Activated T-helper 1 cell treated with Interleukin-2 at 50 U/mL for 16 hours (primary cell): ENCODE measurements at places on chromosomes 4 and X.

DNA sequence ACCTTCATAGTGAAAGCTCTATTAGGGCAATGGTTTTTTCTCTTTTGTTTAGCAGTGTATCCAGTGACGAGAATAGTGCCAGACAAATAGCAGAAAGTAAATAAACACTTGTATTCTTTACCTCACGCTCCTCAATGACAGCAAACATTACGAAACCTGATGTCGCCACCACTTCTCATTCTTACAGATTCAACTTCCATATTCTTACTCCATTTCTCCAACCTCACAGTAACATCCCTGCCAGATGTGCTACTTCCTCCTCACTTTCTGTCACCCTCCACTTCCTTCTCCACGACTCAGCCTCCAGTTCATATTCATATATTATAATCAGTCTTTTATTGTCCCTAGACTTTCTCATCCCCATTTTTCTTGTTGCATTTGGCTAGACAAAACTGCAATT lies 1956.2 kb upstream of the AGA start:
- DNase-seq = no peak

DNA sequence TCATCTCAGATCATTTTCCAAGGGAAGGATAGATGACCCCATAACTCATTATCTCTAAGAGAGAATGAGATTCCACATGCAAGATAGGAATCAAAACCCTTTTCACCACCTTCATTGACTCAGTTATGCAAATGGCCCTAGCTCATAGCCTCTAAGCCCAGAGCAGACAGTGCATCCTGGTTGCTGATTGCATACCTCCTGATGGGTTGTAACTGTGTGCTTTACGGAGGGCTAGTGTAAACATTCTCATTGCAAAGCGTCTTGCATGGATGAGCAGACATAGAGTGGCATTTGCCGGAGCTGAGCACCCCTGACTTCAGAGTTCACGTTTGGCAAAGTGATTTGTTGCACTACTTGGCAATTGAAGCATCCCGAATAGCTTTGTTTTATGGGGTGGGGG lies 151.0 kb downstream of the VCX3A start:
- no peak for DNase-seq

DNA sequence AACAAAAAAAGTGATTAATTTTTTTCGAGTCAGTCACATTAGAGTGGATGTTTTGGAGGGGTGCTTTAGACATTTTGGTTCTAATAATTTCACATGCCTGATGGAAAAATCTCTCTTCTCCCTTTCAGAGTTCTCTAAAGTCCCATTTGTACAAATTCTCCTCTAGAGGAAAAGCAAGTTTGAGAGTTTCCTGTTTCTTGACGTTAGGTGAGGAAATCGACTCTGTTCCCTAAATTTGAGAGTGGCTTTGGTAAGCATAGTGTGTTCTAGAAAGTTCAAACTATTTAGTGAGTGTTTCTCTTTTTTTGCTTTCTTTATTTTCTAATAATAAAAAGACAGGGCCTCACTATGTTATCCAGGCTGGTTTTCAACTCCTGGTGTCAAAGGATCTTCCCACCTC lies 1.6 kb upstream of the ATP6AP2 start:
- no peak for DNase-seq

GRCh38 chrX:64456828-64457227 lies 61.6 kb upstream of the MTMR8 start:
- no peak for DNase-seq

GRCh38 chr4:72858328-72858727 lies 211.2 kb downstream of the COX18 start:
- DNase-seq = no peak

DNA sequence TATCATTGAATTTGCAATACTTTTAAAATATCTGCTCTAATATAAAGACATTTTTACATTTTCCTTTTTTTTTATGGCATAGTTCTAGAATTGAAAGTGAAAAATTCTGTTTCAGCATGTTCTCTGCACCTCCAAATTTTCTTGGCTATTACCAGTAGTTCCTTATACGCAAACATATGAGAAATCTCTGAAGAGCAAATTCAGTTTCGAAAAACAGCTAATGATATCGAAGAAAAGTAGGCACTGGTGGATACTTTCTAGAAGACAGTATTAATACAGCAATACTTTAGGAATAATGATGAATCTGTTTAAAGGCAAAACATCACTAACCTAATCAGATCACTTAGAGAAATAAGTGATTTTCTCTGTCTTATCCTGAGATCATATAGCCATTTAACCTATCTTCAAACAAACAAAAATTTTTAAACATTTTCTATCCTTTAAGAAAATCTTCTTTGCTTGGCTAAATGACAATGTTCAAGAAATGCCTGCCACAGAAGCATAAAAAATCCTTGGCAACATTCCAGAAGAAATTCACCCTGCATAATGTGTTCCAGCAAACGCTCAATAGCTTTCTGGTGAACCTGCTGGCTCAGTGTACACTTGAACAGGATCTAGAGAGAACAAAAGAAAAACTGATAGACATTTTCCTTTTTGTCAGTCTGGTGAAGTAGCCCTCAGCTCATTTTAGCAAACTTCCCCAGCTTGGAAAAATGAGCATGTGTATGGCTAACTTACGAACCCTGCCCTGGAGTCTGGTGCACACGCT lies 51.2 kb upstream of the KLF3 start:
- no peak for DNase-seq

DNA sequence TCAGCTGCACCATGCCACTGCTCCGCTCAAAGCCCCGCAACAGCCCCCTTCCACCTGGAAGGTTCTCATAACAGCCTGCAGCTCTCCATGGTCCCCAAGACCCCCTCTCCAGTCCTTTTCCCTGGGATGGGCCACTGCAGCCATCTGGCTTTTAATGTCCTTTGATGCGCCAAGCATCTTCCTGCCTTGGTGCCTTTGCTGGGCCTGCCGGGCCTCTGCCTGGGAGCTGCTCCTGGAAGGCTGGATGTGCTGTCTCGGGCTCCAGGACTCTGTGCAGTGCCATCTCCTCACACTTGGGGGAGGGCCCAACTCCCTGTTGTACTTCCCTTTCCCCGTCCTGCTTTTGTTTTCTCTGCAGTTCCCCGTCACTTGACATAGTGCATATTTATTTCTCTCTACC lies 60.3 kb downstream of the TAPT1 start:
- DNase-seq = no peak

DNA sequence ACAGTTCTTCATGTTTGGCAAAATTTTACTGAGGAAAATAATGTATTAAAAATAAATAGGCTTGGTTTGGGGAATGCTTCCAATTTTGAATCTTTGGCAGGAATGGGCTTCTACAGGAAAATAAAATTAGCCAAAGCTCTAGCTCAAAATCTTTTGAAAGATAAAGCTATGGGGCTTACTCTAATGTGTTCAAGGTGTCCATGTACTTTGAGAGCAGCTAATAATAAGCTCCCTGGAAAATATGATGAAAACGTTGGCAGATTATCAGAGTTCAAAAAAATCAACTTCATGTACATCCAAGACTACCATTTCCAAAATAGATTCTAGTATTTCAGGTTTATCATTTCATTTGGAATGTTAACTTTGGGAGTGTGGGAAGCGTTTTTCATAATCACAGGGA lies 158.4 kb downstream of the EMCN start:
- no peak for DNase-seq

- DNase-seq = no peak
Observed at GRCh38 chrX:3066555-3066954, 25.3 kb downstream of the ARSF start.

DNA sequence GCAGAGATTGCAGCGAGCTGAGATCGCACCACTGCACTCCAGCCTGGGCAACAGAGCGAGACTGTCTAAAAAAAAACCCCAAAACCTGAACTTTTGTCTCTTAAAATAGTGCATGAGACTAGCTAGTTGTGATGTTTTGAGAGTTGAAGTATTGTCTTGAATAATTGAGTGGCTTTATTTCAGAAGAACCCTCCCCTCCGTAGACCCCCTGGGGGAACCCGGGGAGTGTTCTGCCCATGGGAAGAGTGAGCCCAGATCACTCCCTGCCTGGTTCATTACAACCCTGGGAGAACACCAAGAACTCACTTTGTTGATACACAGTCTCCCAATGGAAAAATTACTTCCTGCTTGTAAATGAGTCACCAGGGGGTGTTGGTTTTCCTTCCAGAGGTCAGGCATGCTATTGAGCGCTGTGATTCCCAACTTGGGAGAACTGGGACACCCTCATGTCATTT lies 65.3 kb upstream of the SHISA3 start:
- DNase-seq = no peak

GRCh38 chr4:163693211-163693610 lies 198.7 kb downstream of the TMA16 start:
- no peak for DNase-seq

GRCh38 chr4:6499238-6499600 lies 26.8 kb upstream of the PPP2R2C start:
- no peak for DNase-seq

GRCh38 chr4:41992967-41993857 lies 2.9 kb downstream of the SLC30A9 start:
- DNase-seq = no peak

DNA sequence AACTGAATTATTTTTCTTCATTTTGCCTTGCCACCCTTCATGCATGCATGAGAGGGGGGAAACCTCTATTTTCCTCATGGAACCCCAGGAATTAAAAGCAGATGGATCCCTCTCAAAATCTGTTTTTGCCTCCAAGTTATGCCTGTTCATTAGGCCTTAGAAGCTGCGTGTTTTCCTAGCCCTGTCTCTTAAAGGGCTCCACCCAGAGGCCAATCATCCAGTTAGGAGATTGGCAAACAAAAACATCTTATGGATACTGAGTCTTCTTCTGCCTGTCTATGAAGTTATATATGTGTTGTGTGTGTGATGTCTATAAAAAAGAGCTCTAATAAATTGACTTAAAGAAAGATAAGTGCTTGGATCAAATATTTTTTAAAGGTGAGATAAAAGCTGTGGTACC lies 142.9 kb downstream of the ANAPC10 start:
- no peak for DNase-seq

- no peak for DNase-seq
Observed at GRCh38 chr4:162347156-162347841, 183.5 kb upstream of the FSTL5 start.

DNA sequence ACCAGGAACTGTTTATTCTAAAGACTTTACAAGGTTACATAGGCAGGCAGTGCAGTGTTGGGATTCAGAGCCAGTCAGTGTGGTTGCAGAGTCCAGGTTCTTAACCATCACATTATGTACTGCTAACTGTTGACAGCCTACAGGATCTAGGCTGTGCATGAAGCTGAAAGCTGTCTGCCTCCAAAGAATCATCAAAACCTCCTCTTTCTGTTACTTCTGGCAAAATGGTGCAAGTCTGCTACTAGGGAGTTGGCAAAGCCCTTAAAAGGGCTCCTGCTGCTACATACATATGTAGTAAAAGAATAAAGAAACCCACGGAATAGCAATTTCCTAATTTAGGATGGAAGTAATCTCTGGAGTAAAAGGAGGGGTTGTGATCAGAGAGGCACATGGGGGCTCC lies 40.4 kb upstream of the CHRDL1 start:
- DNase-seq = no peak

DNA sequence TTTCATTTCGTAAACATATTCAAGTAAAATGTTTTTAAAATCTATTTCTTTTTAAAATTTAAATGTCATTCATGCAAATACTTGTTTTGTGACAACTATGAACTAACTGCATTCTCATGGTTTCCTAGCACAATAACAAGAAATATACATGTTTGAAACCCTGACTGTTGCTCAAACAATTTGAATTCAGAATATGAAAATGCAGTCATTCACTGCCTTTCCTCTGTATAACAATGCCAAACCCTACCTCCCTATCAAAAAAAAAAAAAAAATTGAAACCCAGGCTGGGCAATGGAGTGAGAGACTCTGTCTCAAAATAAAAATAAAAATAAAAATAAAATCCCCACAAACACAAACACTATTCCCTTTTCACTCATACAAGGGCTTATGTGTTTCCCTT lies 42.1 kb downstream of the MAB21L2 start:
- DNase-seq = no peak

GRCh38 chr4:105651884-105652283 lies 56.6 kb downstream of the INTS12 start:
- DNase-seq = no peak

DNA sequence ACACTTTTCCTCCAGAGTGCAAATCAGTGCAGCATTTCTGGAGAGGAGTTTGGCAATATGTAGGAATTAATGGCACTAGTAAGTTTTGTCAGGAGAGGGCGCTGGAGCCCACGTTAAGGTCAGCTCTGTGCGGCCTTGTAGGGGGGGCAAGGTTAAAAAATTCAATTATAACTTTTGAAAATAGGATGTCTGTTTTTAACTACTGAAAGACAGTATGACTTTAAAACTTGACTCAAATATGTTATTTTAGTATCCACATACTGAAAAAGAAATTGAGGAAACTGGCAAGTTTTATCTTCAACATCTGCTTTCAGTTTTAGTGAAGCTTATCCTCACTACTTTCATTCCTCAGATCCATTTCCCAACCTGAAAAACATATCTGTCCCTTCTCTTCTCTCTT lies 30.9 kb upstream of the HSD17B13 start:
- peak; percentile 13 for DNase-seq

DNA sequence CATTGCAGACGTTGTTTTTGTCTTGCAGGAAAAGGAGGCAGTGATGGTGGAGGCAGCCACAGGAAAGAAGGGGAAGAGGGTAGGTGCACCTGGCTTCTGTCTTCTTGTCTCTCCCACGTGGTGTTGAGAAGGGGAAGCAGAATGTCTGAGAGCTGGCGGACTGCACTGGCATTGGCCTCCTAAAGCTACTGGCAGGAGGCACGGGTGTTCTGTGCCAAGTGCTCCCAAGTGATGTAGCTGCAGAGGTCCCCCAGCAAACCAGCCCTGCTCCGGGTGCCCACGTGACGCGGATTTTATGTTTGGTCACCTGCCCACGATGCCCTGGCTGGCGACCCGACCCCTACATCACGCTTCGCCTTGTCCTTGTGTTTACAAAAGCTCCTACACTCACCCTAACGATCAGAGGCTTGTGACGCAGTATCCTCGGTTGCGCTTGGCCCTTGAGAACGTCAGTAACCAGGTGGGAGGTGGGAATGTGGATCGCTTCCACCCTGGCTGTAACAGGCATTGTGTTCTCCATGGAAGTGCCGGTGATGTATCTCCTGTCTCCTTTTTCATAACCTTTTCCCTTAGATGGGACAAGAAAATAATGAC lies 28.5 kb upstream of the XG start:
- no peak for DNase-seq

- DNase-seq = no peak
Observed at GRCh38 chr4:76278583-76278982, 27.1 kb downstream of the FAM47E start.
